ENCODE measurements at places on chromosomes 1 and 21.

- no peak for DNase-seq
Observed at GRCh38 chr1:114585231-114585630, 3.8 kb upstream of the BCAS2 start.

- DNase-seq: no peak
Observed at GRCh38 chr1:154777781-154778180, 92.3 kb downstream of the KCNN3 start.

GRCh38 chr1:155884982-155885381, 25.6 kb downstream of the SYT11 start:
- DNase-seq: no peak

DNA sequence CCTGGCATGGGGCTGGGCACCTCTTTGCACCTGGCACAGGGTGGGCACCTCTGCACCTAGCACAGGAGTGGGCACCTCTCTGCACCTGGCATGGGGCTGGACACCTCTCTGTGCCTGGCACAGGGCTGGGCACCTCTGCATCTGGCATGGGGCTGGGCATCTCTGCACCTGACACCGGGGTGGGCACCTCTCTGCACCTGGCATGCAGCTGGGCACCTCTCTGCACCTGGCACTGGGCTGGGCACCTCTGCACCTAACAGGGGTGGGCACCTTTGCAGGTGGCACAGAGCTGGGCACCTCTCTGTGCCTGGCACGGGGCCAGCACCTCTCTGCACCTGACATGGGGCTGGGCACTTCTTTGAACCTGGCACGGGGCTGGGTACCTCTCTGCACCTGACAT, 29.4 kb upstream of the CCDC27 start:
- DNase-seq: no peak

- DNase-seq: no peak
Observed at GRCh38 chr1:173341307-173341706, 134.2 kb upstream of the TNFSF4 start.

DNA sequence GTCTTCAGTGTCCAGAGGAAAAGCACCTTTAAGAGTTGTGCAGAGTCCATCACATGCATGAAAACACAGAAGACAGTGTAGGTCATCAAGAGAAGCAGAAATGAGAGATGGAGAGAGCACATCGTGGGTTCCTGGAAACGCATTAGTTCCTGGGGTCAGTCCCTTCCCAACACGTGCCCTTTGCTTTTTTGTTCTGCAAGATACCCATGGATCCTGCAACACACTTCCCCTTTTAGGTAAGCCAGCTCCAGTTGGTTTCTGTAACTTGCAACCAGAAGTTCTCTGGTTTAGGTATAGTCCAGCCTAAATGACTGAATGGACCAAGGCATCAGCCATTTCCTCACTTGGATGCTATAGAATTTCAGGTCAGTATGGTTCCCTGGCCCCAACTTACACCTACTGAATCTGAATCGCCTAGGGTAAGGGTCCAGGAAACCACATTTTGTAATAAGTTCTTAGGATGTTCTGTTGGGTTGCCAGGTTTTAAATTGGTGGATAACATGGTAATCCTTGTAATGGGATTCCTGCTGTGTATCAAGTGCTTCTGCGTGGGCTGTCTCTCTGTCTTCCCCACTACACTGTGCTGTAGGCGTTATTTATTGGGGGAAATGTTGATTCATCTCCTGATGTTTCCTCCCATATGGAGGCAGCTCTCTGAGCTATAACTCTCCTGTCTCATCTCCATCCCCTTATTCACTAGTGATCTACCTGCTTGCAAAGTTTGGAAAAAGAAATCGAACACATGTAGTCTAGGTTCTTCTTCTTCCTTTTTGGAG, 230.6 kb downstream of the TNR start:
- no peak for DNase-seq

DNA sequence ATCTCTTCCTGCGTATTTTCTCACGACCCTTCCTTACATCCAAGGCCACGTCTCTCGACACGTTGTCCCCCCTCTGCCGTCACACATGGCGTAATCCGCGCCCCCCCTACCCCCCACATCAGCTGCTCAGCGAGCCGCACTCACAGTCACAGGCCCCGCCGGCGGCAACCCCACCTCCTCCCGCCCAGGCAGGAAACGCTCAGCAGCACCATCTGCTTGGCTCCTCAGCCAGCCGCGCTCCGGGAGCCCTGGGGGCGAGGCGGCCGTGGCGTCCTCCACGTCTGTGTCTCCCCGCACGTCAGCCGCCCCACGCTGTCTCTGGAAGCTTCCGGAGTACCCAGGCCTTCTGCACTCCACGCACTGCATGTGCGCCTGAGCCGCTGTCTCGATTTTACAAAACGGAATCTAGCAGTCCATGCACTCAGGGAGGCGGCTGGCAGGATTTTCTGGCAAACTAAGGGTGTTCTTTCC, 64.6 kb downstream of the SIK1 start:
- peak; percentile 81 for DNase-seq

- no peak for DNase-seq
Observed at GRCh38 chr1:206582537-206582936, 29.7 kb downstream of the EIF2D start.

GRCh38 chr1:208009303-208009702, 98.4 kb upstream of the CD34 start:
- no peak for DNase-seq

- no peak for DNase-seq
Observed at GRCh38 chr1:5995871-5996630, 3.8 kb upstream of the NPHP4 start.

DNA sequence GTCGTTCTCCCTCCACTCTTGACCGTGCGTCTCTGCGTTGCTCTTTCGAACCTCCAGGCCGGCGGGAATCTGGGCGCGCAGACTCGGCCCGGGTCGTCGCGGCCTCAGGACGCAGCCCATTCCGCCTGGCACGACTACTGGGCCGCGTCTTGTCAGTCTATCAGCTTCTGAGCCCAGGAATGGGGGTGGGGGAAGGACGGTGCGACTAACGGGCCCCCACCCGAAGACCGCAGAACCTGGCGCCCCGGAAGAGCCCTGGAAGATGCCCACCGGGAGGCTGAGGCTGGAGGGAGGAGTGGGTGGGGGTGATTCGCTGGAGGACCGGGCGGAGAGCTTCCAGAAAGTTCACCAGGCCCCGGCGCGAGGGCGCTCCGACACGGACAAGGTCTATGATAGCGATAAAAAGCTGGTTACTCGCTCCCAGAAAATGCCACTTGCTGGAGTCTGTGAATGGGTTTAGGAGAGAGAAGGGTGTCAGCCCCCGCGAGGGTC, 1.7 kb upstream of the DMRTA2 start:
- no peak for DNase-seq

GRCh38 chr1:1331068-1331965, at the start of gene TAS1R3:
TSS of gene TAS1R3 (plus strand) at chr1:1331280. CDS start at chr1:1331346, 66 bp downstream.
- DNase-seq: no peak

DNA sequence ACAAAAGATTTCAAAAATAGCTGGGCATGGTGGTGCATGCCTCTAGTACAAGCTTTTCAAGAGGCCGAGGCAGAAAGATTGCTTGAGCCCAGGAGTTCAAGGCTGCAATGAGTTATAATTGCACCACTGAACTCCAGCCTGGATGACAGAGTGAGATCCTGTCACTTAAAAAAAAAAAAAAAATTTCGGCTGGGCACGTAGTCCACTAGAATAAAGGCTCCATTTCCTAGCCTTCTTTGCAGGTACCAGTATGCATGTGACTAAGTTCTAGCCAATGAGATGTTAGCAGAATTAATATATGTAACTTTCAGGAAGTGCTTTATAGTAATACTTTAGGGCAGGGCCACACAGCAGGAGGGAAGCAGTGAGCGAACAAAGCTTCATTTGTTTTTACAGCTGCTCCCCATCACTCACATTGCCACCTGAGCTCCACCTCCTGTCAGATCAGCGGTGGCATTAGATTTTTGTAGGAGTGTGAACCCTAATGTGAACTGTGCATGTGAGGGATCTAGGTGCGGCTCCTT, 28.8 kb upstream of the SYDE2 start:
- DNase-seq: no peak

- no peak for DNase-seq
Observed at GRCh38 chr1:119790451-119791198, 20.6 kb downstream of the REG4 start.

DNA sequence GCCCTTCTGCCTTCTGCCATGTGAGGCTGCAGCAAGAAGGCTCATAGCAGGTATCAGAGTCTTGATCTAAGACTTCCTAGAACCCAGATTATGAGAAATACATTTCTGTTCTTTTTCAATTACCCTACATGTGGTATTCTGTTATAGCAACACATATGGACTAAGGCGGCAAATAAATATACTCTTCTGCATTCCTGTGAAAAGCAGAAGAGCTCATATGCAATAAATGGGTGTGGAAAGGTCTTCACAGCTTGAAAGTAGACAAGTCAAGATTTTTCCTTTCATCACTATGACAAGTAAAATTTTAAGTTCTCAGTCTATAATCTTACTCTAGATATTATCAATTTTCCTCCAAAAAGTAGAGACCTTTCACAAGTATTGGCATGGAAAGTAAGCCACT, 36.6 kb downstream of the TNFSF18 start:
- no peak for DNase-seq

GRCh38 chr1:150567341-150567716, 12.1 kb downstream of the MCL1 start:
- DNase-seq: peak; percentile 88

DNA sequence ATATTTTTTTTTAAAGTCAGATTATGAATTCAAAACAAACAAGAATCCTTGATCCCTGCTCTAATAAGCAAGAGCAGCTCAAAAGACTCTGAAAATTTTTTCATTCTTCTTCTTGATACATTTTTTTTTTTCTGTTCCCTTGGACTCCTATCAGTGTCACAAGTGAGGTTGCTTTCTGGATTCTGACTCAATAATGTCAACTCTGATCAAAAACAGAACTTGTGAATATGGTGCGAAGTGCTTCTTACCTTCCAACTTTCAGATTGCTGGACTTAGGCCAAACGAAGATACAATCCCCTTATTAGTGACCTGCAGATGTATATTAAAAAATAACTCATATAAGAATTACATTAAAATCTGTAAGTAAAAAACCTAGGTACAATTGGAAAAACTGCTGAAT, 136.1 kb downstream of the GPATCH2 start:
- DNase-seq: no peak

DNA sequence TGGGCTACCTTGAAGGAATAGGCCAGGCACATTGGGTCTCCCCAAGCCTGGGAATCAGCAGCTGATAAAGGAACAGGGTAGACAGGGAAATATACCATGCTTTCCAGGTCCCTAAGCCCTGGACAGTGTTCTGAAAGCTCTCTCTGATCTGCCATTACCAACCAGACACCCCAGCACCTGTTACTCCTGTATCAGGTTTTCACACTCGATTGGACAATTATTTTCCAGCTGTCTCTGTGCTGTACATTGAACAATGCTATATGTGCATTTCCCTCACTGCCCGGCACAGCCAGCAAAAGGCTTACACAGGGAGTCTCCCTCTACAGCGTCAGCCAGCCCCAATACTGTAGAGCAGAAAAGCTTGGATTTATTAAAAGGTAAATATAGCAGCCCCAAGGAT, 4.7 kb downstream of the CFAP45 start:
- DNase-seq: no peak

DNA sequence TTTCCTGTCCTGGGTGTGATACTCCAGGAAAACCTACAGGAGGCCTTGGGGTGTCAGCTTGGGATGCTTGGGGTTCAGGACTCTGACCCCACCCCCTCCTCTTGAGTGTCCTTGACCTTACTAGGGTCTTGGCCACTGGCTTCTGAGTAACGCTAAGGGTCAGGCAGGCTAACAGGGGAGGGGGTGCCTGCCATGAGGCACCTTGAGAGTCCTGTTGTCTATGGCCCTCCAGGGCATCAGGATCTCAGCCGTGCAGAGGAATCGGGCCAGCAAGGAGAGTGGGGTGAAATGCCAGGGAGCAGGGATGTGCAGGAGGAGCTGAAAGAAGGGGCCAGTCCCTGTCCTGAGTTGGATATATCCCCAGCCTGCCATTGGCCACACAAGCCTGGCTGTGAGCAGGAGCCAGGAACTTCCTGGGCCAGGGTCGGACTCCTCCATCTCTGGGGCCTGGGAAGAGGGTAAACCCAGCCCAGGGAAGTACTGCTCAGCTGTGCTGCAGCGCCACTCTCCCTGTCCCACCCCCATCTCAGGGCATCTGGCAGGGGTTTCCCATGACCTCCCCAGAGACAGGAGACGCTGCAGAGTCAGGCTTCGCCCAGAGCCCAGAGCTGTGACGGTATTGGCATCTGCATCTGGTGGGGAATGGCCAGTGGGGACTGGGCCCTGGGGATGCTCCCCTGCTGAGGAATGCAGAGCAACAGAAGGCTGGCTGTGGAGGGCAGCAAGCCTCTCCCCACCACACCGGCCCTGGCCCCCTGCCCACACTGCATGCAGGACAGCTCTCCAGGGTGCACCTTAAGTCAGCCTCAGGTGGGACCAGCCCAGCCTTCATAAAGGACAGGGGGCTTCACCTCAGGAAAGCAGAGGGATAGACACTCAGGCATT, 6.3 kb downstream of the KIF21B start:
- no peak for DNase-seq

DNA sequence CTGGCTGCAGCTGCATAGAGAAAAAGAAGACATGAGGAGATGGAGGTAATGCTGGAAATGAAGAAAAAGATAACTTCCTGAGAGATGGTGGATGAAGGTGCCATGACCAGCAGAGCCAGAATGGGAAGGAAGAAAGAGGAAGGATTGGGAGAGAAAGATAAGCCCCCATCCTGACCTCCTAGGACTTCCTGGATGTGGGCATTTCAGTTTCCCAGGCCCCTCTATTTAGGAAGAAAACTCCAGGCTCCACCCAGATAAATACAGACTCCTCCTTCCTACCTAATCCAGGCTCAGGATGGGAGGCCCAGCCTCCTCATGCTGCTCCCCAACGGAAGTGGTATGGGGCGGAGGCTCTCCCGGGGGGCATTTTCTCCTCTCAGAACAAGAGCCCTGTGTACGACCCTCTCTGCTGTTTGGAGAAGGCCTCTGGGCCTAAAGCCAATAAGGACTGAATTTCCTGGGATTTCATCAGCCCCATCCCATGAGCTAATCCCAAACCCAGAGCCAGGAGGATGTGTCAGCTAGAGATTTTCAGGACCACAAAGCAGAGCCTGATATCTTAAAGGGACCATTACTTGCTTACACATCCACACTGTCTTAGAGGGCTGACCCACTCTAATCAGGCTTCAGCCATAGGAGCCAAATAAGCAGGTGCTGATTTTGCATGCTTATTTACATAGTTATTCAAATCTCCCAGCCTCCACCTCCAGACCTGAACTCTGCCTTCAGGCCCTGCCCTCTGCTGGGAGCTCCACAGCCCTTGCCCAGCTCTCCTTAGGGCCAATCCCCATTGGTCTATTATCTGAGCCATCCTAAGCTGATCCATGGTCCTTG, 5.1 kb upstream of the ARHGEF2 start:
- no peak for DNase-seq

DNA sequence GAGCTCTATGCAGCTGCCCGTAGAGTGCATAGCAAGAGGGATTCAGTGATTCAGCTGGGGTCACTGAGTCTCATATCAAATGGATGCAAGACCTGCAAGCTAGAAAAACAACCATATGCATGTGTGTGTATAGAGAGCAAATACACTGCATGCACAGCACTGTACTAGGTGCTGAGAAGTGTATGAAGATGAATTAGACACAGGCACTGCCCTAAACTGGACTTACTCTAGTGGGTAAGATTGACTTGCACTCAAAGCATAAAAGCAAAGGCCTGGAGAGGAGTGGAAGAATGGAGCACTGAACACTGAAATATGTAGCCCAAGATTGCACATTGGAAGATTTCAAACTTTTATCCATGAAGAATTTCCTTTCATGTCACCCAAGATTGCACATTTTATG, 5.5 kb upstream of the GBP1 start:
- DNase-seq: no peak

GRCh38 chr1:184691719-184692324, 62.8 kb downstream of the EDEM3 start:
- peak; percentile 5 for DNase-seq

- DNase-seq: no peak
Observed at GRCh38 chr1:155950829-155951228, 9.4 kb downstream of the RXFP4 start.

GRCh38 chr1:41650028-41650880, 165.8 kb upstream of the EDN2 start:
- no peak for DNase-seq
